Islet precursor cell (in vitro differentiated cells): ENCODE measurements at places on chromosomes 13 and 19.

DNA sequence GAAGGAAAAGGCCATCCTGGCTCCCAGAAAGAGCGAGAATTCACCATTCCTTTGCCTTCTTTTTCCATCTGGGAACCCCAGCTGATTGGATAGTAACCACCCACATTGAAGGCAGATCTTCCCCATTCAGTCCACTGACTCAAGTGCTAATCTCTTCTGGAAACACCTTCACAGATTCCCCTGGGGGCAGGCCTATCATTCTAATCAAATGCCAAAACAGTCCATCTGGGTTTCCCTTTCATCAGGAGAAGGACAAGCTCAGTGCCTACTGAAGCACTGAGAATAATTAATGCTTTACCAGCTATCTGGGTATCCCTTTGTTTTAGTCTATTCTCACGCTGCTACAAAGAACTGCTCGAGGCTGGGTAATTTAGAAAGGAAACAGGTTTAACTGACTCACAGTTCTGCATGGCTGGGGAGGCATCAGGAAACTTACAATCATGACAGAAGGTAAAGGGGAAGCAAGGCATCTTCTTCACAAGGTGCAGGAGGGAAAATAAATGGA lies 293.2 kb downstream of the ENOX1 start:
- peak; percentile 54 for DNase-seq

GRCh38 chr19:38862321-38863059 lies 12.7 kb upstream of the HNRNPL start:
- no peak for DNase-seq

DNA sequence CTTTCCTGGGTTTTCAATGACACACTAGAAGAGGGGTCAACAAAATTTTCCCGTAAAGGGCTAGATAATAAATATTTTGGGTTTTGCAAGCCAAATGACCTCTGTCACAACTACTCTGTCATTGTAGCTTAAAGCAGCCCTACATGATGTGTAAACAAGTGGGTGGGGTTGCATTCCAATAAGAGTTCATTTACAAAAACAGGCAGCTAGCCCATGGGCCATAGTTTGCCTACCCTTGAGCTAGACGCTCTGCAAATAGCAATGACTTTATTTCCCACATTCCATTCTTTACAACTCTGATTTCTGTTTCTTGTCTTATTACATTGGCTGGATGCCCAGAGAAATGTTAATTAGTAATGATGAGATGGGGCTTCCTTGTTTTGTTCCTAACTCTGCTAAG lies 76.0 kb downstream of the ZNF557 start:
- DNase-seq, result no peak

- peak; percentile 23 for DNase-seq
Observed at GRCh38 chr19:34124828-34125227, 47.5 kb upstream of the LSM14A start.

DNA sequence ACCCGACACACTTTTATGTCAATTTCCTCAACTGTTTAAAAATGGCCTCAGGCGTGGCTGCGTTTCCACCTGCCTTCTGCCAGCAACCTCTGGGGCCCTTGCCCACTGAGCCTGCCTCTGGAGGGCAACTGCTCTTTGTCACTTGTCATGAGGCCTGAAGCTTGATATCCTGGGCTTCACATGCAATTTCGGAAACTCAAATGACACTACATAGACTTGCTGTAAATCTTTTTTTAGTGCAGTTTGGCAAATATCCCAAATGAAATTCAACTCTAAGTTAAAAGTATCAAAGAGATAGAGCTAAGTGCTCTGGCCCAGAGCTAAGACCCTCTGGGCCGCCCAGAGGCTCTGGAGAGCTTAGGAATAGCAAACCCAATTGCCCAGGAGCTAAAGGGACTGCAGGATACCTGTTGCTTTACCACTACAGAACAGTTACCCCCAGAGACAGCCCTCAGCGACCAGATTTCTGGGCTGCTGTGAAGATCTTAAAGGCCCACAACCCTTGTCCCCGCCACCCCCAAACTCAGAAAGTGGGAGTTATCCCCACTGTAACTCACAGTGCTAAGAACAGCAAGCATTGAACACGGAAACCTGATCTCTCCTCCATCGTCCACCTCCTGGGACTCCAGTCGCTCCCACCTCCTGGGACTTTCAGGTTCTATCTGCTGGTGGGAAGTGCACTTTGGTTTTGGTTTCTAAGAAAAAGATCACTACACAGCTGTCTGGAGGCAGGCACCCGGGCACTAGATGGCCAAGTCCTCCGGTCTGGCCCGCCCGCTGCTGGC lies 19.4 kb downstream of the GJA3 start:
- DNase-seq, result no peak

DNA sequence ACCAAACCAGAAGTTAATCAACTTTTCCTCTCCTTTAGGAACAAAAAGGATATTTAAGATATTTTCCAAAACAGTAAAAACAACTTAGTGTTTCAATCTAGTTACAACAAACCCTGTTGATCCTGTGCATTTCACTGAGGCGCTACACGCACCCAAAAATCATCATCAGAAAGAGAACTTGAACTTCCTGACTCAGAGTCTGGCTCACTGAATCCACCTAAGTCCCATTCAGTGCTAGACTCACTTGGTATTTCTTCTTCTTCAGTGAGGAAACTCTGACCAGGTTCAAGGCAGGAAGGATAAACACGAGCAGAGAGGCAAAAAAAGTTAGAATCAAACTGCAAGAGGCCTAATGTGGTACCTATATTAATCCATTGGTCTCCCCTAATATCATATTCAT lies 2.2 kb downstream of the KBTBD6 start:
- DNase-seq, result no peak

- DNase-seq, result no peak
Observed at GRCh38 chr13:107119989-107120881, 552.3 kb upstream of the ARGLU1 start.

- no peak for DNase-seq
Observed at GRCh38 chr19:35438527-35438926, 9.5 kb upstream of the FFAR2 start.

- DNase-seq, result peak; percentile 57
Observed at GRCh38 chr13:110266983-110267382, 40.0 kb downstream of the COL4A1 start.

DNA sequence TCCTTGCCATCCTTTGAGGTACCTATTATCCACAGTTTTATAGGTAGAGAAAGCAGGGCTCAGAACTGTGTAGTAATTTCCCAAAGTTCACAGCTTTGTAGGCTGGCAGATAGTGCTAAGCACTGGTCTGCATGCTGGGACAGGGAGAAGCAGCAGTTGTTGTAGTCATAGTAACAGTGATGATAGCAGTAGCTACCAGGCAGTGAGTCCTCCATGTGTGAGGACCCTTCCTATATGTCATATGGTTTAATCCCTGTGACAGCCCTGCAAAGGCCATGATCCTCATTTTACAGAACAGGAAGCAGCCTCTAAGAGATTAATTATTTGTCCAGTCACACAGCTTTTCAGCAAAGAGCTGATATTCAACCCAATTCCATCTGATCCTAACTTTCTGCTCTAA lies 21.0 kb downstream of the SERP2 start:
- DNase-seq, result peak; percentile 41

GRCh38 chr19:5072115-5072514 lies 103.2 kb downstream of the KDM4B start:
- no peak for DNase-seq

GRCh38 chr13:59744747-59745391 lies 418.9 kb downstream of the DIAPH3 start:
- no peak for DNase-seq

DNA sequence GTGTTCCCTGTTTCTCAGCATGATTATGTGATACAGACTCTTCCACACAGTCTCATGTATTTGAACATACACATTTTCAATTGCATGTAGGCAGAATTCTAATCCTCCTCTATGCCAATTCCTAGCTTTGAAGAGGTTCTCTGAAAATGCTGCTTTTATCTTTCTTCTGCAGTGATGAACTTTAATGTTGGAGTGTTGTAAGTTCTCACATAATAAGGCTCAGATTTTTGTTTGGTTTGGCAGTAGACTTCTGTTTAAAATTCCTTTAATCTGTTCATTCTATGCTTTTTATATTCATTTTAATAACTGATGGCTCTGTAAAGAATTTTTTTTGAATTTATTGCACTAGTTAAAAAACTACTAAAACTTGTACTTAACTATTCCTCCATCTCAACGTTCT lies 225.8 kb downstream of the GGACT start:
- DNase-seq, result no peak

GRCh38 chr13:60331249-60332012 lies 65.6 kb upstream of the TDRD3 start:
- no peak for DNase-seq

DNA sequence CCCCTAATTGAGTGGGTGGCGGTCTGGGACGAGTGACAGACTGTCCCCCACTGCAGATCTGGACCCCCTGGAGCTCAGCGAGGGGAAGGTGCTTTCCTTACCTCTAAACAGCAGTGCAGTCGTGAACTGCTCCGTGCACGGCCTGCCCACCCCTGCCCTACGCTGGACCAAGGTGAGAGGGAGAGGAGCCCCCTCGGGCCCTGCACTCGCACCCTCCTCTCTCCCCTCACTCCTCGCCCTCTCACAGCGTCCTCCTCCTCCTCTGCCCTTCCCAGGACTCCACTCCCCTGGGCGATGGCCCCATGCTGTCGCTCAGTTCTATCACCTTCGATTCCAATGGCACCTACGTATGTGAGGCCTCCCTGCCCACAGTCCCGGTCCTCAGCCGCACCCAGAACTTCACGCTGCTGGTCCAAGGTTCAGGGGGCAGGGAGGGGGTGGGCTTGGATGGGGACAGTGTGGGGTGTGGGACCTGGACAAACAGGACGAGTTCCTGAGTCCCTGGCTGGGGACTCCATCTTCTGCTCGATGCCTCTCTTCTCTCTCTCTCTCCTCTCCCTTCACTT lies 9.6 kb downstream of the BCAM start:
- DNase-seq, result no peak

DNA sequence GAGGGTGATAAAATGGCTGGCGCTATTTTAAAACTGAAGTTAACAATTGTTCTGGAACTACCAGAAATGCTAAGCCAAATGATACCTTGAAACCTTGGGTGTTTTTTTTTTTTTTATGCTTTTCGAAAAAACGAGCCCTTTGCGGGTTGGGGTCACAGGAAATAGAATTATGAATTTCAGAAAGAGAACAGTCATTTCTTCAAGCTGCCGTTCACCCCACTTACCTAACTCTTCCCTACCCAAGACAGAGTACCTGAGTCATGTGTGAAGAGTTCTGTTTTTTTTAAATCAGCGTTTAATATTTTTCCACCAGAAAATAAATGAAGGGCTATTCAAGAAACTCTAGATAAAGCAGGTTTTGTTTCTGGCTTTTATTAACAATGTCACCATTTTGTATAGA lies 35.3 kb downstream of the KLF2 start:
- DNase-seq, result no peak

- DNase-seq, result no peak
Observed at GRCh38 chr13:75850916-75851315, 214.8 kb downstream of the LMO7 start.

GRCh38 chr19:40089462-40089861 lies 1.3 kb downstream of the ZNF780A start:
- no peak for DNase-seq
